ENCODE measurements at places on chromosomes 7 and 10.

- no peaks in the 10 kb centered on the region for H3K4me1 ChIP-seq
- H3K27me3 ChIP-seq = no peaks in the 10 kb centered on the region
- no peak overlapping the region for H3K4me3 ChIP-seq
- H3K27ac ChIP-seq = no peak overlapping the region
- H3K36me3 ChIP-seq = no peaks in the 10 kb centered on the region
Measured at GRCh38 chr10:131675104-131675503, 225.7 kb upstream of the PPP2R2D start.

- no peak for DNase-seq
- peaks cover 3% of the 10 kb centered on the region for H3K4me1 ChIP-seq
- no peak within 1 kb of the TSS for H3K4me3 ChIP-seq
- H3K36me3 ChIP-seq = no peaks in the 10 kb centered on the region
Measured at GRCh38 chr10:46556515-46557318, at the start of gene GPRIN2. Gene GPRIN2, minus strand, starts transcription at chr10:46556658. Its CDS starts 5,922 bp downstream, at chr10:46550736.

- H3K4me1 ChIP-seq = no peaks in the 10 kb centered on the region
- H3K27ac ChIP-seq = no peak overlapping the region
- peaks cover 3% of the 10 kb centered on the region for H3K27me3 ChIP-seq
- DNase-seq = peak; percentile 46
- no peak overlapping the region for H3K4me3 ChIP-seq
Measured at GRCh38 chr7:132709971-132710567, 133.8 kb upstream of the PLXNA4 start.

- H3K27me3 ChIP-seq = no peaks in the 10 kb centered on the region
- no peaks in the 10 kb centered on the region for H3K36me3 ChIP-seq
- H3K27ac ChIP-seq = no peak overlapping the region
- no peak overlapping the region for H3K4me3 ChIP-seq
- DNase-seq = no peak
Measured at GRCh38 chr7:91512958-91513357, 248.7 kb downstream of the FZD1 start.

- H3K36me3 ChIP-seq = peaks cover 4% of the 10 kb centered on the region
- H3K4me1 ChIP-seq = peaks cover 17% of the 10 kb centered on the region
- no peak for DNase-seq
Measured at GRCh38 chr7:42238709-42239366, 1.8 kb upstream of the GLI3 start.

DNA sequence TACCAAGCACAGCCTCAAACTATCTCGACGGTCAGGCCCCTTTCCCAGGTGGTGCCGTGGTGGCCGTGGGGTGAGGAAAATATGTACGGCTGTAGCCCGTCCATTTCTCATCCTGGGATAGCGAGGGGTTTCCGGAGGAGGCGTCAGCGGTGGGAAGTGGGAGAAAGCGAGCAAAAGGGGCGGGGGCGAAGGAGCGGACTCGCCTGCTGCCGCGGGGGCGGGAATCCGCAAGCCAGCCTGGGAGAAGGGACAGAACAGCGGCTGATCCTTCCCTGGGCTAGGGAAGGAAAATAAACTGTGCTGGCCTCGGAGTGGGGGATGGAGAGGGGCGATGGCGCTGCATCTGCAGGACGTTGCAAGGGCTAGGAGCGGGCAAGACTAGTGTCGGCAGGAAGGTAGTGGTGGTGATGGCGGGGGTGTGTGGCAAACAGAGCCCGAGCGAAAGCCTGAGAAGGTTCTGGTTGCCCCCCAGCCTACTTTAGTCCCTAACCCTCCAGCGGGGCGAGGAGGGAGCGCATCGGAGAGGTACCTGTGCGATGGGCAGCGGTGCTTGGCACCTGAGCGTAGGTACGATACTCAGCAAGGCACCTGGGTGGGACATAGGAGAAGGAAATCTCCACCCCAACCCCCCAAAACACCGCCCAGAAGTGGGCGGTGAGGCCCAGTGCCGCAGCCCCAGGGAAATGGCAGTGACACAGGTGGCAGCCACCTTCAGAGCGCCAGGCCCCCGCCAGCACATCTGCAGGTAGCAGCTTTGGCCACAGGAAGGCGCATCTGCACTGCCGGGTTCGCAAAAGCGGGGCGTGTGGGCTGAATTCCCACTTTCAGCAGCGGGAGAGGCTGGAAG, 49.9 kb upstream of the STEAP1B start:
- H3K27ac ChIP-seq = no peak overlapping the region
- peak; percentile 62 for DNase-seq
- no peak overlapping the region for H3K4me3 ChIP-seq
- H3K27me3 ChIP-seq = peaks cover 82% of the 10 kb centered on the region

GRCh38 chr10:117553815-117554172, 11.2 kb downstream of the EMX2 start:
- H3K4me1 ChIP-seq = peaks cover 11% of the 10 kb centered on the region
- no peak for DNase-seq
- no peak overlapping the region for H3K4me3 ChIP-seq
- H3K27ac ChIP-seq = no peak overlapping the region
- H3K27me3 ChIP-seq = peaks cover 82% of the 10 kb centered on the region

DNA sequence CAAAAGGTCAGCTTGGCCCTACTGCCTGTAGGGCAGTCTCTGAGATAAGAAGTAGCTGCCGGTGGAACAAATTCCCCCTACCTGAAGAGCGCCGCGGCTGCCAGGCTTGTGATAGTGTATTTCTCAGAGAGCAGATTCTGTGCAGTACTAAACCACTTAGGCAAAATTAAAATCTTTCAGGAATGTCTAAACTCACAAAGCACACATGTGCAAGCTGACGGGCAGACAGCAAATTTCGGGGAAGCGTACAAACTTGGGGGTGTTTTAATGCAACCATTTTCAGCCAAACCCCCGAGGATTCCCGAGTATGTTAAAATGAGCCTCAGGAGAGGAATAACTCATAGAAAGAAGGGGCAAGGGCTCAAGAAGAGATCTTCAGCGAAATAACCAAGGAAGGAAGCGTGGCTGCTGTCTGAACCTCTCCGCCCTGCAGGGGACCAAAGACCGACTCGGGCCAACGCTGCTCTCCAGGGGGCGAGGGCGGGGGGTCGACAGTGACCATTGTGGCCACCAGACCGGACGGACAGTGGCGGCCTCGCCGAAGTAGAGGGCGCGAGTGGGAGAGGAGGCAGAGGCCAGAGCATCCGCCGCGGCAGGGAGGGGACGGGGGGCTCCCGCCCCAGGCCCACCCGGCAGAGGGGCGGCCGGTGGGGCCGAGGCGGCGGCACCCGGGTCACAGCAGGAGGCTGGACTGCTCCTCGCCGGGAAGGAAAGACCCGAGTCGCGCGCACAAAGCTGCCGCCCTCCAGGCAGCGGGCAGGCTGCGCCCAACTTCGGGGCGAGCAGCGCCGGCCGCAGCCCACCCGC, 819 bp downstream of the HYCC1 start:
- H3K4me3 ChIP-seq = no peak overlapping the region
- no peak overlapping the region for H3K27ac ChIP-seq
- H3K36me3 ChIP-seq = peaks cover 14% of the 10 kb centered on the region
- no peaks in the 10 kb centered on the region for H3K27me3 ChIP-seq

- peaks cover 78% of the 10 kb centered on the region for H3K36me3 ChIP-seq
- H3K4me3 ChIP-seq = no peak overlapping the region
- peaks cover 85% of the 10 kb centered on the region for H3K4me1 ChIP-seq
- H3K27me3 ChIP-seq = no peaks in the 10 kb centered on the region
- peak overlapping the region; percentile 85 for H3K27ac ChIP-seq
Measured at GRCh38 chr10:80473692-80474596, 19.8 kb downstream of the TSPAN14 start.

DNA sequence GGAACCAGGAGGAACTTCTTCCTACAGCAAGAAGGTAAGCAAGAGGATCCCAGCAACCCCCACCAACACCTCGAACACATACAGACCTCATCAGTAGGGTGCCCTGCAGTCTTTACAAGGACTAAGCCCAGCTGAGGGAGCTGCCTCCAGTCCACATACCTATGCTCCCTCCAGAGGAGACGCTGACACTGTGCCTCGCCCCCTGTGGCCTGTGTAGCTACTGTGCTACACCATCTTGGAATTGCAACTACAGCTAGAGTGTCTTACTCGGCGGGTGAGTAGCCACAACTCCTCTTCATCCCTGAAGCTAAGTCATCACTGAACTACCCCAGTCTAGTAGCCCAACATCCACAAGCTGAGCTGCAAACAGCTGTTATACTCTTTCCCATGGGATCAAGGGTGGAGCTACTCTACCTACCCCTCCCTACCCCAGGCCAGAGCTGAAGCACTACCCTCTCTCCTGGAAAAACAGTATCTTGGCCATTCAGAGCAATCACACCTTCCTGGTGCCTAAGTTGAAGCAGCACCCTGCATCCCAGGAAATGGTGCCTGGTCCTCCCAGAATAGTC, 42.2 kb upstream of the CAMK2B start:
- no peaks in the 10 kb centered on the region for H3K36me3 ChIP-seq
- peaks cover 13% of the 10 kb centered on the region for H3K4me1 ChIP-seq
- DNase-seq = no peak
- H3K4me3 ChIP-seq = no peak overlapping the region
- no peak overlapping the region for H3K27ac ChIP-seq

DNA sequence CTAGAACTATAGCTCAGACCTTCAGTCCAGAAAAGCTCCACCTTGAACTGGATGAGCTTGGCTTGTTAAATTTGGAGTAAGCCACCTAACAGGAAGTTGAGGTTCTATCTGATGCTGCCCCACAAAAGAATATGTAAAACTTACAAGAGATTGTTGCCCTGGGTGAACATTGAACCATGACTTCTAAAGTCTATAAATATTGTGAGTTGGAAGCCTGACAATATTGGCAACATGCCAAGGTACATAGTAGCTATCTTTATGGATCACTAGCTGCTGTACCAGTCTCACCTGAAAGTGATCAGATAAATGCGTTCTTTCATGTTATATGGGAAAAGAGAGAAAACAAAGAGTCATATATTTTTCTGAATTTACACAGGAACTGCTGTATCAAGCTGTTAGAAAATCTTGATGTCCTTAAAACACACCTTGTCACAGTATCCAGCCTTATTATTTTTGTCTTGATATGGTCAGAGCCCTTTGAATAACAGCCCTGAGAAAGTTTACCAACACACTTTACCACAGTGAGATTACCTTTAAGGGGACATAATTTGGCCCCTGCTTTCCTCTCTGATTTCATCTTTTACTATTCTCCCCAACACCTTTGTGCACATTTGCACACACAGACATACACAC, 92.0 kb downstream of the LSMEM1 start:
- no peak overlapping the region for H3K27ac ChIP-seq
- DNase-seq = no peak
- no peaks in the 10 kb centered on the region for H3K36me3 ChIP-seq
- H3K27me3 ChIP-seq = no peaks in the 10 kb centered on the region
- no peaks in the 10 kb centered on the region for H3K4me1 ChIP-seq

DNA sequence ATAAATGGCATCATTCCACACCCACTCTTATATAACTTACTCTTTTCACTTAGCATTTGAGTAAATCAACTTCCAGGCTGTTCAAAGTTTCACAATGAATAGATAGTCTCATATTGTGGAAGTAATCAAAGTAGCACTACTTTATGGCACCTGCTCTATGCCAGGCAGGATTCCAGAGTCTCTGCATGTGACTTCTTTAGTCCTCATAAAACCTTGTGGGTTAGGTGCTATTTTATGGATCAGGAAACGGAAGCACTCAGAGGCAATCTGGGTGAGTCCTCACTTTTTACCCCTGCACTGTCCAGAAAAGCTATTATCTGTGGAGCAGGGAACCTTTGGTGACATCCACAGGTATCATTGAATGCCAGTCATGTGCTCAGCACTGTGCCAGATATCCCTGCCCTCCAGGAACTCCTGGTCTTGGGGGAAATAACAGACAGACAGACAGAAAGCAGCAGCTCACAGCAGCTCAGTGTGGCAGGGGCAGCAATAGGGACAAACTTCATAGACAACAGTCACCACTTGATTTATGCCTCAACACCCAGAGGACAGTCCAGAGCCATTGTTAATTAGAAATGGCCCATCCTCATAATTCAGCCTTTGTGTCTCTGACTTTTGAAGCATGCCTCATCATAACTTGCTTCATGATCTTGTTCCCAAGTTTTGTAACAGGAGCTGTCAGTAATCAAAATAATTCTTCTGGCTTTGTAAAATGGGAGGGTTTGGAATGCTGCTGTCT, 160.6 kb downstream of the SEC23IP start:
- no peak overlapping the region for H3K4me3 ChIP-seq
- H3K27ac ChIP-seq = no peak overlapping the region
- no peak for DNase-seq
- H3K36me3 ChIP-seq = no peaks in the 10 kb centered on the region
- peaks cover 11% of the 10 kb centered on the region for H3K27me3 ChIP-seq

DNA sequence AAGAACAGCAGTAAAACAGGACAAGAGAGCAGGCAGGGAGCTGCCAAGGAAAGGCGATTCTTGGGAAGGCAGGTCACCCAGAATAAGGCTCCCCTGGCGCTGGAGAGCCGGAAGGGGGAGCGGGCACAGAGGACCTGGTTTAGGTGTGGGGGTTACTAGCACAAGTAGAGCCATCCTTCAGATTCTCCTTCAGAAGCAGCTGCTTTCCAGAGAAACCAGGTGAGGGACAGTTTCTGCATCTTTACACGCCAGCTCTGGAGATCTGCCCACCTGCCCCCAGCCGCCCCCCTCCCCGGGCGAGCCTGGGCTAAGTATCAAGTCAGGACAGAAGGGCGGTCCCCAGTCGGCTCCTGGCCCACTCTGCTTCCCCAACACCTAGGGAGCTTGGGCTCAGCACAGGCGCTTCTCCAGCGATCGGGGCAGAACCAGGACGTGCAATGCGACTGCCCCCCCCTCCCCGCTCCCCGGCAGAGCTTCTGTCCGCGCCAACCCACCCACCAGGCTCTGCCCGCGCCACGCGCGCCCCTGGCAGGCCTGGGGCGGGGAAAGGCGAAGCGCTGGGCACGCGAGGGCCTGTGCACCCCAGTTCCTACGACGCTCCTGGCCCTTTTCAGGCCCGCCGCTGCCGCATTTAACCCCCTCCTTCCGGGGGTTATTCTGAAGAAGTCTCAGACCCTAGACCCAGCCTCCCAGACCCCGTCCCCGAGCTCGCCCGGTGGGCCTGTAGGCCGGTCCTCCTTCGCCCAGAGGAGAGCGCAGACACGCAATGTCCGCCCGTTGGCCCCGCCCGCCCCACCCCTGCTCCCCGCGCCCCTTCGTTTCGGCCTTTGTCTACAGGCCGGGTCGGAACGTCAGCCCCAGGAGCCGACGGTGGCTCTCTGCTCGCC, 4.4 kb upstream of the EN2 start:
- H3K4me3 ChIP-seq = no peak overlapping the region
- H3K36me3 ChIP-seq = no peaks in the 10 kb centered on the region
- peaks cover 97% of the 10 kb centered on the region for H3K27me3 ChIP-seq
- peaks cover 7% of the 10 kb centered on the region for H3K4me1 ChIP-seq
- H3K27ac ChIP-seq = no peak overlapping the region

DNA sequence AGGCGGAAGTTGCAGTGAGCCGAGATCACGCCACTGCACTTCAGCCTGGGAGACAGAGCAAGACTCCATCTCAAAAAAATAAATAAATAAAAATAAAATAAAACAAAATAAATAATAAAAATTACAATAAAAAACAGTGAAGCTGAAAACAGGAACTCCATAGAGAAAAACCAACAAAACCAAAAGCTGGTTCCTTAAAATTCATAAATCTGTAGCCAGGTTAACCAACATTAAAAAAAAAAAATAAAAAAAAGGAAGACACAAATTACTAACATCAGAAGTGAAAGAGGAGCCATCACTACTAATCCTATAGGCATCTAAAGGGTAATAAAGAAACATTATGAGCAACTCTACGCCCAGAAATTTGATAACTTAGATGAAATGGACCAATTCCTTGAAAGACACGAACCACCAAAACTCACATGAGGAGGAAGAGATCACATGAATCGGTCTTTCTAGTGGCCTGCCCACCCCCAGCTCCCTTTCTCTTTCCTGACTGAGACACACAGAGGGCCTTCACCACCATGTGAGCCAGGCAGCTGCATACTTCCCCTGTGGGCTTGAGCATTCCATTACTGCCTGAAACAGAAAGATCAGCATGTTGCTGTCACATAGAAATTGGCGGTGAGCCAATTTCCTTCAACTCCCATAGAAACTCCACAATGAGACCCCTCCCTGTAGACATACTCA, 208.7 kb downstream of the MAD1L1 start:
- H3K36me3 ChIP-seq = peaks cover 27% of the 10 kb centered on the region
- H3K4me1 ChIP-seq = peaks cover 19% of the 10 kb centered on the region
- no peak overlapping the region for H3K4me3 ChIP-seq
- H3K27me3 ChIP-seq = peaks cover 10% of the 10 kb centered on the region
- DNase-seq = no peak
- H3K27ac ChIP-seq = no peak overlapping the region

Data from activated naive CD4-positive, alpha-beta T cell treated with anti-CD3 and anti-CD28 coated beads, Interleukin-2, amount 10 ng/mL, durations not matched to agents 7 days and 5 days (primary cell).